ENCODE measurements at places on chromosomes 7 and 10.
A peak's percentile ranks its signal among the peaks of the same experiment; 100 is the strongest.

- no peak overlapping the region for H3K4me3 ChIP-seq
- H3K36me3 ChIP-seq: no peaks in the 10 kb centered on the region
- no peak overlapping the region for H3K27ac ChIP-seq
- no peak for DNase-seq
- no peaks in the 10 kb centered on the region for H3K27me3 ChIP-seq
These were observed 35.3 kb downstream of the TRUB1 start for GRCh38 chr10:114973306-114973705.

GRCh38 chr7:29342761-29343160 lies 148.2 kb downstream of the CHN2 start:
- no peaks in the 10 kb centered on the region for H3K27me3 ChIP-seq
- no peaks in the 10 kb centered on the region for H3K36me3 ChIP-seq
- DNase-seq: no peak

DNA sequence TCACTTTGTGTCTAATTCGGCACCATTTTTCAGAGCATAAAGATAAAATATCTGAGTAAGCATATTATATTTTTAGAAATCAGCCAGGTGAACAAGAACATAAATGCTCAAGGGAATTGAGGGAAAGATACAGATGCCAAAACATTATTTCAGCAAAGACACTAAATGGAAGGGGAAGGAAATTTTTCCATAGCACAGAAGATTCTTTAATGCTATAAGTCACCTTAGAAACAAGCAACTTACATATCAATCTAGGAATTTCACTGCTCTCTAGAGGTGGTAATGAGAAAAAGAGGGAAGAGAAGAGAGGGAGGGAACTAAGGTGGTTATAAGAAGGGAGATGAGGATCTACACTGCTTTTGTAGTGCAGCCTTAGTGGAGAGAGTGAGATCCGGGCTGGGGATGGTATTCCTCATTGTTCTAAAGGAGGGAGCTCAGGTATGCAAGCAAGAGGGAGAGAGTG lies 20.4 kb downstream of the ZNF365 start:
- no peaks in the 10 kb centered on the region for H3K36me3 ChIP-seq
- H3K4me1 ChIP-seq: no peaks in the 10 kb centered on the region
- no peak for DNase-seq
- H3K4me3 ChIP-seq: no peak overlapping the region
- H3K27me3 ChIP-seq: no peaks in the 10 kb centered on the region
- H3K27ac ChIP-seq: no peak overlapping the region

DNA sequence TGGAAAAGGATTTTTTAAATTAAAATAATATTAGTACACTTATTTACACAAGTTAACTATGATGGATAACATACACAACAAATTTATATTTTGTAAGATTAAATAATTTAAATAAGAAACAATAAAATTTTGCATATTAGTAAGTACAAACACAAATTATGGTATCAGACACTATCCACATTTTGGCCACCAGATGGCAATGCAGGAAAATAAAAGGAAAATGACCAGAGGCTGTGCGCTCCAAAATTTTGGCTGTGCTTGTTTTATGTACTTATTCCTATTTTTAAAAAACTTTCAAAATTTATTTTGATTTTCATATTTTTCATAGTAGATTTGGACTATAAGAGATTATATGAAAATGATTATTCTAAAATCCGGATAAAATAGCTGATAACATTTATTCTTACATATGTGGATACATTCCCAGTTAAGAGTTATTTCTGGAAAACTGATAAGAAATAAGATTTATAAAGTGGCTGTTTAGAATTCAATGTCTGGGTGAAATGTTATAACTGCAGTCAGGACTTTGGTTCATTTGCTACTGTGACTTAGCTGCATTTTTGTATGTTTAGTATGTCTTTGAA lies 274.7 kb upstream of the HGF start:
- peak; percentile 42 for DNase-seq
- H3K4me3 ChIP-seq: no peak overlapping the region
- H3K27ac ChIP-seq: no peak overlapping the region
- H3K4me1 ChIP-seq: peaks cover 4% of the 10 kb centered on the region
- no peaks in the 10 kb centered on the region for H3K36me3 ChIP-seq

DNA sequence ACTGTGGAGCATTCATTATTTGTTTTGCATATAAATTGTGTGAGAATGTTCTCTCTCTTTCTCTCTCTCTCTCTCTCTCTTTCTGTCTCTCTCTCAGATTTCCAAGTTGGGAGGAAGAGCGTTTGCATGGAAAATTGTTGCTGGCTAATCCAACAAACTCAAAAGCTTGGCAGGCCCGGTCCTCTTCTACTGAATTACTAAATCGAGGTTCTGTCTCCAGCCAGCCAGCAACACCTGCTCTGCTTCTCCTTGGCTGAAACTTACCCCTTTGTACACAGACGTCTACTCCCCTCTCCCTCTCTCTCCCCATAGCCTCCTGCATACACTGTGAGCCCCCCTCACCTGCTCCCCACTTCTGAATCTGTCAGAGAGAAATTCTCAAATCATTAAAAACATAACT lies 996.4 kb upstream of the AUTS2 start:
- no peaks in the 10 kb centered on the region for H3K4me1 ChIP-seq
- H3K4me3 ChIP-seq: no peak overlapping the region
- no peak overlapping the region for H3K27ac ChIP-seq
- no peak for DNase-seq
- no peaks in the 10 kb centered on the region for H3K27me3 ChIP-seq
- no peaks in the 10 kb centered on the region for H3K36me3 ChIP-seq

DNA sequence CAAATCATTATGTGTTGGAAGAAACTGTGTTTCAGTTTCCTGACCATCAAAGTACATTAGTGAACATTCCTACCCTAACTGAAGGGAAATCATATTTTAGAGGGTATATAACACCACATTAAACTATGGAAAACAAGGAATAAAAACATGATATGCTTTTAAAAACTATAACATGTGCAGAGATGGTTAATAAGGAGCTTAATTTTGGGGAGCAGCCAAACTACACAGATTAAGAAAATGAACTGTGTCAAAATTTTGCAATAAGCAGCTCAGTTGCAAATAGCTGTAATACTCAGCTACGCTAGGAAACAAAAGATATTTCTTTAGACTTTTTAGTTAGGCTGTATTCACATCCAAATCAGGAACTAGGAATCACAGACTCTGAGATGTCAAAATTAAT lies 1115.7 kb upstream of the CELF2 start:
- no peaks in the 10 kb centered on the region for H3K36me3 ChIP-seq
- H3K4me3 ChIP-seq: no peak overlapping the region
- no peak for DNase-seq
- H3K27ac ChIP-seq: no peak overlapping the region
- H3K4me1 ChIP-seq: no peaks in the 10 kb centered on the region

DNA sequence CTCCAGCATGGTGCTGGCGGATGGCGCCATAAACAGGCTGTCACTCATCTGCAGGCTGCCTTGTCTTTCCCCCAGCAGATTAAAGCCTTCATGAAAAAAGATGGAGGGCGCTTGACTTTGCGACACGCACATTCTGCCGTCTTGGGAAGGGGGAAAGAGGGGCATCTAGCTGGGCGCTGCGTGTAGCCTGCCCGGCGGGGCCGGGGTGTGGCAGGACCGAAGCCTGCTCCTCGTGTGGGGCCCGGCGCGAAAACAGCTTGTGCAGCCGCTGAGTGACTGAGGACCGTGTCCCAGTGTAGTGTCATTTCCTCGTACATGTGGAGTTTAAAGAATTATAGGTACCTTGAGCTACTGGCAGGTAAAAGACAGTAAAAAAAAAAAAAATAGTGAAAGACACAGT lies 97.9 kb downstream of the MGMT start:
- H3K4me3 ChIP-seq: no peak overlapping the region
- H3K4me1 ChIP-seq: no peaks in the 10 kb centered on the region
- H3K27me3 ChIP-seq: no peaks in the 10 kb centered on the region

GRCh38 chr7:6505685-6506559 lies 45.3 kb downstream of the GRID2IP start:
- H3K4me1 ChIP-seq: peaks cover 9% of the 10 kb centered on the region
- no peak overlapping the region for H3K27ac ChIP-seq
- H3K4me3 ChIP-seq: no peak overlapping the region
- H3K36me3 ChIP-seq: no peaks in the 10 kb centered on the region
- no peaks in the 10 kb centered on the region for H3K27me3 ChIP-seq

GRCh38 chr7:11236680-11237079 lies 263.0 kb downstream of the PHF14 start:
- no peaks in the 10 kb centered on the region for H3K4me1 ChIP-seq
- H3K4me3 ChIP-seq: no peak overlapping the region
- no peak overlapping the region for H3K27ac ChIP-seq
- H3K36me3 ChIP-seq: no peaks in the 10 kb centered on the region
- H3K27me3 ChIP-seq: no peaks in the 10 kb centered on the region

DNA sequence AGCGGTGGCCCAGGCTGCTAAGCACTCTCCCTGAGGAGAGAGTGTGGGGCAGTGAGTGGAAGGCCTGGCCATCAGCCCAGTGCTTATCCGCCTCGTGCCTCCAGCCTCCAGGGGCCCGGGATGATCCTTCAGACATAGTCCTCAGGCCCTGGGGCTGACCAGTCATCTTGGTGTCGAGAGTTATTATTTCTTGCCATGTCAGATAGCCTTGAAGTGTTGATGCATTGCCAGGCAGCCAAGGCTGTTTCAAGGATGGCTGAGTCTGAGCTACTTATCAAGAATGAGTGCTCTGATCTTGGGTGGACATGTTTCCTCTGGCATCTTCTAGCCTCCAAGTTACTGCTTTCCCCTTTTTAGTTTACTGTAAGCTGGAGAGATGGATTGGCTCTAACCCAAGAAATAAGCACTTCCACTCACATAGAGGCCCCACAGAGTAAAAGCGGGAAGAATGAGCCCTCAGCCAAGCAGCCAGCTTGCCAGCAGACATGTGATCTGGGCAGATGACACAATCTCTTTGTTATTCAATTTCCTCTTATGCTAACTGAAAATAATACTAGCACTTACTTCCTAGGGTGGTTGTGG lies 136.5 kb upstream of the NAMPT start:
- H3K4me3 ChIP-seq: no peak overlapping the region
- no peaks in the 10 kb centered on the region for H3K36me3 ChIP-seq
- DNase-seq: no peak
- no peaks in the 10 kb centered on the region for H3K27me3 ChIP-seq

- no peak for DNase-seq
- no peak overlapping the region for H3K4me3 ChIP-seq
- no peak overlapping the region for H3K27ac ChIP-seq
- no peaks in the 10 kb centered on the region for H3K4me1 ChIP-seq
These were observed 314.6 kb downstream of the FRMD4A start for GRCh38 chr10:14016011-14016536.

GRCh38 chr10:90857635-90858460 lies at the start of gene HTR7:
Gene HTR7, minus strand, starts transcription at chr10:90858039. Its CDS starts 368 bp downstream, at chr10:90857671.
- no peaks in the 10 kb centered on the region for H3K27me3 ChIP-seq
- DNase-seq: peak; percentile 76
- H3K4me3 ChIP-seq: peak within 1 kb of the TSS; percentile 45
- H3K4me1 ChIP-seq: no peaks in the 10 kb centered on the region
- no peaks in the 10 kb centered on the region for H3K36me3 ChIP-seq

GRCh38 chr10:46525177-46525823 lies 31.2 kb downstream of the GPRIN2 start:
- H3K4me1 ChIP-seq: peaks cover 21% of the 10 kb centered on the region
- no peaks in the 10 kb centered on the region for H3K36me3 ChIP-seq
- no peak overlapping the region for H3K4me3 ChIP-seq
- peak; percentile 69 for DNase-seq
- no peaks in the 10 kb centered on the region for H3K27me3 ChIP-seq
- H3K27ac ChIP-seq: no peak overlapping the region

DNA sequence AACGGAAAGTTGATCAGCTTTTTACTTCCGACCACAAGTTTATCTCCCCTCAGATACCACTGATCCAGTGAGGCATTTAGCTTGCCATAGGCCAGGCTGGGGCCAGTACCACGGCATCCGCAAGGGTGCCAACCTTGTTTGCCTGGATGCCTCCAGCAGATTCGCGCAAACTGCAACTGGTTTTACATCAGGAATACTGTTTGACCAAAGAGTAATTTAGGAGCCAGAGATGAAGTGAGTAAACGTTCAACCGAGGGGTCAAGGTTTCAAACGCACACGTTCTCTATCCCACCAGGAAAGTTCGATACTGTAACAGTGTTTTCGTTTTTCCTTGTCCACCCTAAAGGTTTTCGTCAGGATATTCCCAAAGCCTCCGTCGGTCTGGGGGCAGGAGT lies 266 bp upstream of the MDFIC start:
- no peaks in the 10 kb centered on the region for H3K4me1 ChIP-seq
- H3K4me3 ChIP-seq: no peak overlapping the region
- H3K27ac ChIP-seq: peak overlapping the region; percentile 39

DNA sequence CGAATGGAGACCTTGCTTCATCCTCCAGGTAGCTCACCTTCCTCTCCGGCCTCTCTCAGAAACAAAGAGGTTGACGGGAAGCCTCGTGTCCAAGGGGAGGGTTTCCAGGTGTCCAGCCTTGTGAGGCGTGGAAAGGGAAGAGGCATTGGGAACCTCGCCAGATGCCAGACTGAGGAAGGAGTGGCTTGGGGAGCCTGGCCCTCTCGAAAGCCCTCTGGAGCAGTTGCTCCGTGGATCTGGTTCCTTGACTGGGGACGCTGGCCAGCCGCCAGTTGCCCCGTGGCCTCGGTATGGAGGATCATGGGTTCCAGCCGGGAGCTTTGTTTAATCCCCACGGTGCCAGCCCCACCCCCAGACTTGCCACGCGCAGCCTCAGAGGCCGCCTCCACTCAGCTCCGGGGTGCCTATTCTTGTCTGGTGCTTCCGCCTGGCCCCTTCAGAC lies 30.3 kb upstream of the SUN1 start:
- peaks cover 7% of the 10 kb centered on the region for H3K4me1 ChIP-seq
- H3K36me3 ChIP-seq: no peaks in the 10 kb centered on the region

DNA sequence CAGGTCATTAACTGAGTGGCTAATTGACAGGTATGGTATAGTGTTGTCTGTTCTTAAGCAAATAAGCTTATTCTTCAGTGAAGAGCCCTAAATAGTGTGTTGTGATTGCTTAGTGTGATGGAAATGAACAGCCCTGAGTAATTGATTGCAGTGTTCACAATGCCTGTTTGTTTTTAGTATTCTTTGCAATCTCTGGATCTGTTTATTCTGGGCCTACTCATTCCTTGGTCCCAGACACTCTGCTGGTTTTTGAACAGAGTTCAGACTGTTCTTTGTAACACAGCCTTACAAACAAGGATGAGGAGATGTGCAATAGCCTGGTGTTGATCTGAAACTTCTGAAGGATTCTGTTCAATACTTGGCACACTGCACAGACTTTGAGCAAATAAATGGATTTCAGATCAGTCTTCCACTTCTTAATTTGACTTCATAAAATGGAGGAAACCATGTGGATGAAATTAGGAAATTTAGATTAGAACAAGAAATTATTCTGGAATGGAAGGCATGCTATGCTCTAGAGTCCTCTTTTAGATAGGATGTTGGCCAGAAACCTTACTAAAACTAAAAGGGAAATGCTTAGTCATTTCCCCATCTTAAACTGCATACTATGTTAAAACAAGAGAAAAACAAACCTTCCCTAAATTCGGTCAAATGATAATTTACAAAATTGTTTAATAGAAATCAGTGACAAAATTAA lies 444.2 kb upstream of the SEMA3D start:
- DNase-seq: no peak
- H3K36me3 ChIP-seq: no peaks in the 10 kb centered on the region
- H3K27me3 ChIP-seq: no peaks in the 10 kb centered on the region
- peaks cover 7% of the 10 kb centered on the region for H3K4me1 ChIP-seq
- H3K4me3 ChIP-seq: no peak overlapping the region

- no peak overlapping the region for H3K4me3 ChIP-seq
- H3K4me1 ChIP-seq: no peaks in the 10 kb centered on the region
- H3K36me3 ChIP-seq: no peaks in the 10 kb centered on the region
- no peaks in the 10 kb centered on the region for H3K27me3 ChIP-seq
- no peak for DNase-seq
- H3K27ac ChIP-seq: no peak overlapping the region
These were observed 1024.8 kb upstream of the AUTS2 start for GRCh38 chr7:68573271-68574005.
